ENCODE measurements at places on chromosomes 6 and 20. TPM values are rescaled to one million over a fixed set of nuclear protein-coding genes. Genes with fewer than 3 reads are reported as not detected.

Gene IL17A
- not detected for total RNA-seq

Gene ADAM33
- total RNA-seq: not detected

Gene TRIM40
- total RNA-seq: not detected

Gene MATN4
- total RNA-seq: not detected

Gene ZFP57
- not detected for total RNA-seq

Gene CTSZ
- total RNA-seq: 95.5 TPM

Gene TBC1D32
- 1.9 TPM for total RNA-seq

Gene ARHGAP40
- total RNA-seq: 0.03 TPM

- no peak for DNase-seq
These were observed 27.0 kb upstream of the DTNBP1 start for GRCh38 chr6:15689586-15690482.

GRCh38 chr6:161850562-161850961, 576.7 kb upstream of the AGPAT4 start:
- DNase-seq: no peak

GRCh38 chr6:11404838-11405237, 132.7 kb upstream of the TMEM170B start:
- DNase-seq: no peak

DNA sequence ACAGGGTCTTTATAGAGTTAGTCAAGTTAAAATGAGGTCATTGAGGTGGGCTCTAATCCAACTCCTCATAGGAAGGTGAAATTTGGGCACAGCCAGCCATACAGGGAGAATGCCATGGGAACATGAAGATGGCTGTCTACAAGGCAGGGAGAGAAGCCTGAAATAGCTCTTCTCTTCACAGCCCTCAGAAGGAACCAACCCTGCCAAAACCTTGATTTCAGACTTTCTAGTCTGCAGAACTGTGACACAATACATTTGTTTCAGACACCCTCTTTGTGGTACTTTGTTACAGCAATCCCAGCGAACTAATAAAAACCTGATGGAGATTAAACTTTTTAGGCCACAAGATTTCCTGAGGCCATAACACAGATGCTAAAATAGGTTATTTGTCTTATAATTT, 43.1 kb upstream of the HECA start:
- no peak for DNase-seq

GRCh38 chr6:25670208-25670607, 18.2 kb downstream of the SCGN start:
- no peak for DNase-seq

GRCh38 chr6:160132297-160132637, 10.7 kb downstream of the SLC22A1 start:
- DNase-seq: no peak

- DNase-seq: no peak
These were observed 28.7 kb downstream of the LAMA4 start for GRCh38 chr6:112225691-112226090.

DNA sequence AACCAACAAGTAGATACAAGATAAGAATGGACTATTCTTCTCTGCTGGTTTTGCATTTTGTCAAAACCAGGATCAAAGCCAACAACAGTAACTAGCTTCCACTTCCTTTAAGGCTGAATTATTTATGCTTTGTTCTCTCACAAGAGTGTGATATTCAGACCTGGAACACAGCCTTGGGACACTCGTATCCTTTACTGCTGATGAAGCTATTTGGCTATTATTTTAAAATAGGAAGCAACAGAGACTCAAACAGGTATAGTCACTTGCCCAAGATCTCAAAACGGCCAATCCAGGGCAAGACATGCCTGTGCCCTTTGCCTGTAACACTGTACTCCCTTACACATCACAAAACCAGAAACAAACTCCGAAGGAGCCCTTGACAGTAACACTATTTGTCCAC, 19.9 kb downstream of the SPTLC3 start:
- no peak for DNase-seq

GRCh38 chr6:170306324-170307079, at the start of gene FAM120B:
Gene FAM120B (plus strand): TSS chr6:170306758. CDS start chr6:170317391, 10,633 bp downstream.
- DNase-seq: peak; percentile 92

DNA sequence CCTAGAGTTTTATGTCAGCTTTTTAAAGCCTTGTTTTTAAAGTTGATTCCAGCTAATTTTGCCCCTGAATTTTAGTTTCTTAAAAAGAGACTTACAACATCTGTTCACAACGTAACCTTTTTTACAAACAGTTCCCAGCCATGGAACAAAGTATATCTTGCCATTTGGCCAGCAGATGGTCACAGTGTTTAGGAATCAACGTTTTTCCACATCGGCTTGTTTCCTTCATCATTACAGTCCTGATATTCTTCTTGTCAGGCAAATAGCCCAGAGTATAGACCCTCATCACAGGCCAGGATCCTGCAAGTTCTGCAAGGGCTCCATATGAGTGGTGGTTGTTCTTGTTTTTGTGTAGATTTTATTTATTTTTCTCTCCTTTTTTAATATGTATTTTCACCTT, 341.7 kb upstream of the HTR1E start:
- DNase-seq: no peak

GRCh38 chr6:129251669-129252376, 368.9 kb downstream of the LAMA2 start:
- DNase-seq: peak; percentile 63

DNA sequence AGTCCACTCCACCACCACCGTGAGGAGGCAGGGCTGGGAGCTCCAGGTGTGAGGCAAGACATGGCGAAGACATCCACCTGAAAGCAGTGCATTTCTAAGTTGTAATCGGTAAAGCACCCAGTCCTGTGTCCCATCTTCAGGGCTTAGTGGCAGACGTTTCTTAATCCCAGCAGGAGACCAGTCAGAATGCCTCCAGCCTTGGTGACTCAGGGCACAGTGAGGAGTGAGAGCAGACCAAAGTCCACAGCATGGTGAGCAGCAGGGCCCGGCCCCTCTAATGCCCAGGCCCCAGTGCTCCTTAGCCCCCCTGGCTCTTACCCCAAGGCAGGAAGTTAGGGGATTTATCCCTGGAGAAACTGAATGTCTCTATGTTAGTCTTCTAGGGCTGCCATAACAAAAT, 183.9 kb downstream of the SYNDIG1 start:
- peak; percentile 49 for DNase-seq

DNA sequence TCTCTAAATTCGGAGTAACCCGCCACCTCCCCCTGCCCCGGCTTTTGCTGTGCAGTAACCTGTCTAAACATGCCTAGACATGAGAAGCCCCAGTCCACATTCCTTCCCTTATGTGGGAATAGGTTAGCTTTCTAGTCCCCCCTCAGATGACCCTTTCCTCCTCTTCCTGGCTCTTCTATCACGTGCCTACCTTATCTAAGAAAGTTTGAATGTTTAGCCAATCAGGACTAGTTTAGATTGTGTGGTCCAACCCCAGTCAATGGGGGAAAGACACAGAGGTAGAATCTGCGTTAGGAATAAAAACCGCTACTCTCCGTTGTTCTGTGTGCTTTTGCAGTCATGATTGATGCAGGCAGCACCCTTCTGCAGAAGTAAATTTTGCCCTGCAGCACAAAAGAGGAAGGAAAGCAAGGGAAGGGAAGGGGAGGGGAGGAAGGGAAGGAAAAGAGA, 69.0 kb upstream of the CD93 start:
- no peak for DNase-seq

DNA sequence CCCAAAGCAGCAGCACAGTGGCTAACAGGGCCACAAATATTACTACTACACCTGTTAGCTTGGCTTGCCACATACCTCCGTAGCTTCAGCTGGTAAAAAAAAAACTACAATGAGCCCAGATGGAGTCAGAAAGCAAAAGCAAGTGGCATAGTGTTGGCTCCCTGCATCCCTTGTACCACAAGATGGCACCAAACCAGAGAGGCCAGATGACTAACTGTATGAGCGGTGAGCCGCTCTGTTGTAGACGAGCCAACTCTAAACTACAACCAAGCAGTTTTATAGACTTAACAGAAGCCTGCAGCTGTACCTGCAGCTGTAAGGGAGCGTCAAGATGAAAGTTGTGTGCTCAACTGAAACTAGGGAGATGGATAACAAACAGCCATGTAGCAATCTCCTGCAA, 84.5 kb upstream of the MCHR2 start:
- peak; percentile 71 for DNase-seq

DNA sequence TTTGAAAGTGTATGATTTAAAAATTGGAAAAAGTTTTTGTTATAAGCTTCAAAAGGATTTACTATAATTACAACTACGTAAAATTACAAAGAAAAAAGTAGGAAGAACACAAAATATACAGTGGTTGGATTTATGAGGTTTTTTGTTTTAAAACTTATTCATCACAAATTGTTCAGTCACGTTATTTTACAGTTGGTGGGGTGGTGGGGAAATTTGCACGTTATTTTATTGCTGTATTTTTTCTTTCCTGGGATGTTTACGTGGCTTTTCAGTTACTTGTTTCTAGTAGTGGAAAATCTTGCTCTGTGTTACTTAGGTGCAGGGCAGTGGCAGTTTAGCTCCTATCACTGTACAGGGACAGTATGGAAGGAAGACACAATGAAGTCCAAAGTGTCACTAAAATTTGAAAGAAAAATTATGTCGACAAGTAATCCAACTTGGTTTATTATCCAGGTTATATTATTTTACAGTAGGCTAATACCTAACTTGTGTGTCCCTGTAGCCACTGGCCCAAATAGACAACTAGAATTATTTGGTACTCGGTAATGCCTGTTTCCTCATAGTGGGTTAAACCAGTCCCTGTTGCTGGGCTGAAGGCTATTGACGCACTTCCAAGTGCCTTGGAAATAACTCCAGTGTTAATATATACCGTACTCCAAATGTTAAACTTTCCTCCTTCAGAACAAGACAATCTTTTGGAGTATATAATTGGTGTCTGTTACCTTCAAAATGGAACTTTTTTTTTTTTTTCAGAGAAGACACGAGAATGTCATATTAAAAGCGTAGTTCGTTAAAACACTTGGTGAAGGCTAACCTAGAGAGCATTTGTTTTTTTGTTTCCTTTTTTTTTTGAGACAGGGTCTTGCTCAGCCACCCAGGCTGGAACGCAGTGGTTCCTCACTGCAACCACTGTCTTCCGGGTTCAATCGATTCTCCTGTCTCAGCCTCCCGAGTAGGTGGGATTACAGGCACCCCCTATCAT, 4.6 kb downstream of the JARID2 start:
- no peak for DNase-seq

- DNase-seq: peak; percentile 26
These were observed 18.0 kb upstream of the MAFB start for GRCh38 chr20:40706977-40707582.

DNA sequence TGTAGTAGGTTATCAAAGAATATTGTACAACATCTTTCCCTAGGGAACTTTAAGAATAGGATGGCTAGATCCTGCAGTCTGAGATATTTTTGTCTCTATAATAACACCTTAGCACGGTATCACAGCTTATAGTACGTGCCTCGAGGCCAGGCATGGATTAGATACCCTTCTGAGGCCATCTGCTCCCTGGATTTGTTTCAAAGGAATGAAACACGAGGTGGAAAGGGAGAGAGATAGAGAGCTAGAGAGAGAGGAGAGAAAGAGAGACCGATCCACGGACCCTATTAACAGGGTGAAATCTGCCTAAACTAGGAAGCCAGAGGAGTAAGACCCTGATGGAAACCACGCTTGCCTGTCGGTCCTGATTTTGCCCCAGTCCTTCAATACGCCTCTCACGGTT, 92.5 kb downstream of the CD83 start:
- DNase-seq: no peak

- DNase-seq: no peak
These were observed 121.4 kb upstream of the AFDN start for GRCh38 chr6:167705211-167705750.

GRCh38 chr20:33097001-33097400, 17.6 kb downstream of the BPIFB4 start:
- DNase-seq: no peak

- no peak for DNase-seq
These were observed 18.1 kb upstream of the SNRPB2 start for GRCh38 chr20:16711661-16712258.

Data from HT1080 (cell line).